CD4-positive, alpha-beta T cell treated with Interleukin-6 at 100 ng/mL for 8 hours (primary cell): ENCODE measurements at places on chromosomes 5 and 9.

- DNase-seq = no peak
These were observed 53.9 kb downstream of the DPYSL3 start for GRCh38 chr5:147455822-147456450.

GRCh38 chr9:106333481-106333880 lies 529.5 kb upstream of the ZNF462 start:
- DNase-seq = no peak

- no peak for DNase-seq
These were observed 5.7 kb downstream of the CDO1 start for GRCh38 chr5:115810761-115811160.

- DNase-seq = no peak
These were observed 54.7 kb downstream of the SLC38A9 start for GRCh38 chr5:55657443-55657842.

- no peak for DNase-seq
These were observed 40.2 kb downstream of the FBXW11 start for GRCh38 chr5:171966270-171966669.

GRCh38 chr5:112257976-112258375 lies 161.1 kb downstream of the EPB41L4A start:
- DNase-seq = no peak

GRCh38 chr9:78132701-78133058 lies 101.1 kb upstream of the GNAQ start:
- DNase-seq = peak; percentile 21
